ENCODE measurements at places on chromosomes 11 and 22.

- peak; percentile 97 for DNase-seq
These were observed 32.2 kb downstream of the C2CD3 start for GRCh38 chr11:74138572-74138971.

DNA sequence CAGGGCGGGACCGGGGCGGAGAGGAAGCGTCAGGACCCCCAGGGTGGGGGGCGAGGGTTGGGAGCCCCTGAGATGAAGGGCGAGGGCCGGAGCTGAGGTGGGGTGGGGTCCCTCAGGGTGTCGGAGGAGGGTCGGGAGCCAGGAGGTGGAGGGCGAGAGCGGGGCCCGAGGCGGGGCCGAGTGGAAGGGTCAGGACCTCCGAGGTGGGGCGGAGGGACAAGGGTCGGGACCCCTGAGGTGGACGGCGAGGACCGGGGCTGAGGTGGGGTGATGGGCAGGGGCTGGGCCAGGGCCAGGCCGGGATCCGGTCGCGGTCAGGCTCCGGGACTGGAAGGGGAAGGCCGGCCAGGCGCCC, 409 bp downstream of the SMC1B start:
- DNase-seq, result no peak

DNA sequence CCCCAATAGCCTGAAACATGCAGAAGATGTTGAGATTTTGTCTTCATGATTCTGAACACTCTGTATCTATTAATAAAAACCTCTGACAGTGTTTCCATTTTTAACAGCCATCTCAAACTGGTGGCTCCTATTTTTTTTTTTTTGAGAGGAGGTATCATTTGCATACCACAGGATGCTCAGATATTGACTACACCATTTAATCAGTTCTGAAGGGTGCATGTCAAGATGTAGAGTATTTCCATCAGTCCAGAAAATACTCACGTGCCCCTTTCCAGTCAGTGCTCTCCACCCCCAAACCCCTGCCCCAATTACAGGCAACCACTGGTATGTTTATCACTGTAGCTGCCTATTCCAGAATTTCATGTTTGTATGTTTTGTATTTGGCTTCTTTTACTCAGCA, 85.3 kb upstream of the SORL1-AS1 start:
- DNase-seq, result no peak

DNA sequence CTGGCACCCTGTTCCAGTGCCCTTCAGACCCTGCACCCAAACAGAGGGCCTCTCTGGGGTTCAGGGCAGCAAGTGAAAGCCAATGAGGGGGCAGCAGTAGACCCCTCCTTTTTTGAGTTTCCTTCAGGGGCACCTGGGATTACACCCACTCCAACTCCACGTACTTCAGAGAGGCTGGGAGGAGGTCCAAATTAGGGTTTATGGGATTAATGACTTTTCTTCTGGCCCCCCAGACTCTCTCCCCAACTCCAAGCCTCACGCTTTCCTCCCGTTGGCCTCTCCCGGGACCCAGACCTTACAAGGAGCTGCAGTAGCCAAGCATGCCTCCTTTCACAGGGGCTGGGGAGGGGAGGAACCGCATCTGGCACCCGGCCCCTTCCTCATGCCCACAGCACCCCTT, 101.7 kb downstream of the NECTIN1 start:
- DNase-seq, result no peak

DNA sequence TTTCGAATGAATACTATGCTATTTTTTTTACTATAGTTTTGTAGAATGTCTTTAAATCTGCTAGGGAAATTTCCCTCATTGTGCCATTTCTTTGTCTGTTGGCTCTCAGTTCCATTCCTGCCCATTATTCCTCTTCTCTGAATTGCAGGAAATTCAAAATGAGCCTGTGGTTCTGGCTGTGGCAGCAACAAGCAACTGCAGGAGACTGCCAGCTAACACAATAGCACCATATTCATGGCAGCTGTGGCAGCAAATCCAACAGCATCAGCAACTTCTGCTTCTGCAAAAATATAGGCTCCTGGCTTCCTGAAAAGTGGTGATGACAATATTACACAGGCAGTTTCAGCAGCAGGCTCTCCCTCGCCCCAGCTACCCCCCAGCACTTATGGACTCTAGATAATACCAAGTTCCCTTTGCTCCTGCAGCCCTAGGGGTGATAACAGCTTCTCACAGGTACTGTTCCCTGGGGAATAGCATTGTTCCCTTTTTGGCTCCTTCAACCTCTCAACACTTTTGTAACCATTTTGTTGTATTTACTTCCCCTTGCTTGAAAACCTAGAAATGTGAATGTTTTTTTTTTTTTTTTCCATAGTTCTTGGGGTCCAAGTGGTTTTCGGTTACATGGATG, 9.3 kb downstream of the PATE4 start:
- no peak for DNase-seq

- DNase-seq, result no peak
These were observed 58.9 kb upstream of the ALX4 start for GRCh38 chr11:44368886-44369285.

DNA sequence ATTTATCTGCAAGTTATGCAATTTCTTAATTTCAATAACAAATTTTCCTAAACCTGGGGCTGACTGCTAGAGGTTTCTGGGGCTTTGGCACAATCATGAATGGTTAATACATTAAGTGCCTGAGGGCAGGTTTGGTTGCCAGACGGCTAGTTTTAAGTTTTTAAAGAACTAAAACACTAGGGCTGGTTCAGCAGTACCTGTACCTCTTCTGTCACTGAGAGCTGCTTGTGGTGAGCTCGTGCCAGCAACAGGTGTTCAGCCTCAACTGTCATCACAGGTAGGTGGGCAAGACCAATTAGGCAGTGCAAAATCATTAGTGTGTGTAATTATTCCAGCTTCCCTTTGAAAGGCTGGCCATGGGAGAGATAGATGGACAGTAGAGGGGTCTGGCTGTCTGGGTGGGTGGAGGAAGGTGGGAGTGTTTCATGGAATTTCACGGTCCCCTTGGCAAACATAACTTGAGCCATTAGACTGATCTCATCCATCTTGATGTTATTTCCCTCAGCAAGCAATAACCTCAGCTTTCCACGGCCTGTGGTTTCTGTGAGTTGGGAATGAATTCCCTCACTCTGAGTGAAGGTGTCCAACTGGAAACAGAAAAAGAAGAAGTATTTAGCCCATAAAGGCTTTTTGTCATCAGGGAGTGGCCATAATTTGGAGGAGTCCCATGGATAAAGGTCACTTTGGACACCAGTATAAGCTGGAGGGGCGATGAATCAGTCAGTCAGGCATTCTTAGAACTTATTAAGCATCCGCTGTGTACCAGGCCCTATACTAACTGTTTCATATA, 114.8 kb downstream of the SNX19 start:
- no peak for DNase-seq

DNA sequence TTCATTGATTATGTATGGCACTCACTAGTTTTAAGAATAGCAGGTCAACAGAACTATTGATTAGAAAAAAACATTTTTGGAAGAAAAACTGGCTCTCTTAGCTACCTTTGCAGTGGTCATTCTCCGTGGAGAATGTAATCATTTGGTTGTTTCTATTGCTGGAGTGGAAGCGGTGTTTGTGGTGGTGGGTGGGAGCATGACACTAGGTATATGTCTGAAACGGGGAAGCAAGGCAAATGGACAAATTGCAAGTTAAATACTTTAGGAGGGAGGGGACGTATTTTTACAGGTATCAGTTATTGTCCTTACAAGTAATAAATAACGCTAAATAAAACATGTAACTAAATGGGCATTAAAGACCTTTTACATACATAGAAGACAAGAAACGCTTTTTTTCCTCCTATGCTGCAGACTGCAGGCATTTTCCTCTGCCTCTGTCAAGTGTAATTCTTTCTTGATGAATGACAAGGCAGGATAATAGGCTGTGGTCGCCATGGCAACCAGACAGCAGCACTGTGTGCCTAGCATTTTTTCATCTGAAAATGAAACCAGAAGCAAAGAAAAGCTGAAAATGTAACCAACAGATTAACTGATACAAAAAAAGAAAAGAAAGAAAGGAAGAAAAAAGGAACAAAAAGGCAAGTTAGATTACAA, 46.2 kb downstream of the BLID start:
- peak; percentile 82 for DNase-seq

GRCh38 chr11:45374653-45375059, 88.5 kb upstream of the SYT13 start:
- no peak for DNase-seq

Measured in fibroblast of skin of left biceps (primary cell).